Psoas muscle (tissue), 8 donors: ENCODE measurements at places on chromosomes 2 and 18. TPM values are rescaled to one million over a fixed set of nuclear protein-coding genes. Genes with fewer than 3 reads are reported as not detected.

DNA sequence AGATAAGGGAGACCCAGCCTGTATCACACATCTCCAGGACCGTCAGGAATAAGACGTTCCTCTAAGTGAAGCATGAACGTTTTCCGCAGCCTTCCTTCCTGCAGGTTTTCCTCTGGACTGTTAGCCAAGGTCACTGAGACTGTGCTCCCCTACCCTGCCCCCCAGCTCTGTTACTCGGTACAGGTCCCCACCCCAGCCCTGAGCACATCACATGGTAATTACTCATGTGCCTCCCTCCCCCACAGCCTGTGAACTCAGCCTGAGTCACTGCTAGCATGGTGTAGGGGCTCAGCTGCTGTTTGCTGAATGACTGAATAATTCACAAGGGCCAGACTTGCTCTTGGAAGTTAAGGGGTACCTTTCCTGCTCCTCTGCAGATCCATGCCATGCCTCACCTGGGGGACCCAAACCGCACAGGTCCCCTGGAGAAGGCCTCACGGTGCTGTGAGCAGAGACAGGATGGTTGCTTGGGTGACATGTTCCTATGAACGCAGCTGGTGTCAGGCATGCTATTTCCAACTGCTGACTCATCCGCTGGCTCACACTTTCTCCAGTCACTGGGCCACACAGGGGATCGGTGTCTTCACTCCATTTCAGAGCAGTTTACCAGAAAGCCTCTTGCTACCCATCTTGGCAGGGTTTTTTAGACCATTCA, 88.2 kb downstream of the PLB1 start:
- DNase-seq = peak; percentile 92

RBM44 gene
- 0.14 TPM for polyA plus RNA-seq

- no peak for DNase-seq
Observed at GRCh38 chr2:28594000-28594331, 98.1 kb downstream of the PLB1 start.

- DNase-seq = no peak
Observed at GRCh38 chr2:143355870-143356269, 226.7 kb downstream of the ARHGAP15 start.

DNA sequence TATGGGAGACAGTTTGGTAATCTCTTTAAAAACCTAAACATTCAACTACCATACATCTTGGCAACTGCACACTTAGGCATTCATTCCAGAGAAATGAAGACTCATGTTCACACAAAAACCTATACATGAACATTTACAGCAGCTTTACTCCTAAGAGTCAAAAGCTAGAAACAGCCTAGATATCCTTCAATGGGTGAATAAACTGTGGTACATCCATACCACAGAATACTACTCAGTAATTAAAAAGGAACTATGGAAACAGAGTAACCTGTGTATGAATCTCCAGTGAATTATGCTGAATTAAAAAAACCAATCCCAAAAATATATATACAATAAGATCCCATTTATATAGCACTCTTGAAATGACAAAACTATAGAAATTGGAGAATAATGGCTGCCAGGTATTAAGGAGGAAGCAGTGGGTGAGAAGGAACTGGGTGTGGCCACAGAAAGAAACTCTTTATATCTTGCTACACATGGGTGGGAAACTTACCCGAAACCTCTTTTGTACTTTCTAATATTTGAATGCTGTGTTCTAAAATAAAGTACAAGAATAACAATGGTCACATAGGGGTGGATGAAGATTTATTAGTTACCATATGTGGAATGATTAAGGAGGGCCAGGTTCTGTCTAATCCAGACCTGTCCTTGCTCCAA, 13.7 kb downstream of the SESTD1 start:
- no peak for DNase-seq

DNA sequence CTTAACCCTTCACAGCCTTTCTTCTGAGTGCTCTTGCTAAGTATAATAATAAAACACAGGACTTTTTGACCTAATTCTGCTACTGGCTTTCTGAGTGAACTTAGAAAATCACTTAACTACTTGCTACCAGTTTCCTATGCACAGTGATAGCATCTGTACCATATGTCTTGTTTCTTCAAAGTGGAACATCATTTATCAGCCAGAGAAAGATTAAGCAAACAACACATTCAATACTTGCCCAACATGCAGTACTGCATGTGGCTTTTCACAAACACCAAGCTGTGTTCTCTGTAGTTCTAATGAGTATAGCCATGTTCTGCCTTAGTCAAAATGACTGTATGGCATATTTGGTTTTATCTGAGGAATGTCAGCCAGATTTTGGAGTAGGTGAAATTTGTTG, 1286.6 kb upstream of the ZEB2 start:
- DNase-seq = no peak

GRCh38 chr2:9025746-9026145, 22.3 kb upstream of the MBOAT2 start:
- no peak for DNase-seq

UPP2 gene
- polyA plus RNA-seq = not detected

GRCh38 chr2:197107291-197108269, 181.1 kb upstream of the PGAP1 start:
- peak; percentile 44 for DNase-seq

IL1RL1 gene
- polyA plus RNA-seq = 13.1 TPM

DNA sequence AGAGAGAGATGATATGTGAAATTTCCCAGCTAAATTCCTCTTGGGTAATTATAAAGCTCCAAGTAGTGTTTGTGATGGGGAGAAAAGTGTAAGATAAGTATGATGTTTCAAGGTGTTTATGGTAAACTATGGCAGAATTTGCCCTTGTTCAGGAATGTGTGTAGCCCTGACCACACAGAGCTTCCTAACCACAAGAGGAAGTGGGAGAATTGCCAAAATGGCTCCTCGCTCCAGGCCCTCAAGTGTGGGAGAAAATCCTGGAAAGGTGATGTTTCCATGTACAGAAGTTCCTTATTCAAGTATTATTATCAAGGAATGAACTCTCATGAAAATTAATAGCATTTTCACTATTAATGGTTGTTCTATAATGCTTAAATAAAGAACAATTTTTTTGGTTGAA, 878.3 kb downstream of the TDRD15 start:
- no peak for DNase-seq

- no peak for DNase-seq
Observed at GRCh38 chr2:106057206-106057605, 136.9 kb downstream of the UXS1 start.

LOXHD1 gene
- polyA plus RNA-seq = 0.30 TPM

GRCh38 chr2:176643646-176644045, 374.4 kb downstream of the MTX2 start:
- DNase-seq = no peak

DNA sequence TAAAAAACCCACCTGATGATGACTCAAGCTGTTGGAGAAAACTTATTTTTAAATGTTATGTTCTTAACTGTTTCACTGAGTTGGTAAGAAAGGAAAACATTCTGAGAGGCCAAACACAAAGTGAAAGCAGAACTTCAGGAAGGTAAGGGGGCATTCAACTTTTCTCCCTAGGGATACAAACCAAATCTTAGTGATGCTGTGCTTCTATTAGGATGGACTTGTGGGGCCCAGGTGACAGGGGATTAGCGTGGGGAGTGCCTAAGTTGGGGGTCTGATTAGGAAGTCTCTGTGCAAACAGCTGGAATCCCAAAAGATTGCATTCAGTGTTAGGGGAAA, 18.5 kb downstream of the PDCL3 start:
- DNase-seq = no peak

GATA6 gene
- 0.36 TPM for polyA plus RNA-seq
